ENCODE measurements at places on chromosomes 11 and 22.
A peak's percentile ranks its signal among the peaks of the same experiment; 100 is the strongest.

DNA sequence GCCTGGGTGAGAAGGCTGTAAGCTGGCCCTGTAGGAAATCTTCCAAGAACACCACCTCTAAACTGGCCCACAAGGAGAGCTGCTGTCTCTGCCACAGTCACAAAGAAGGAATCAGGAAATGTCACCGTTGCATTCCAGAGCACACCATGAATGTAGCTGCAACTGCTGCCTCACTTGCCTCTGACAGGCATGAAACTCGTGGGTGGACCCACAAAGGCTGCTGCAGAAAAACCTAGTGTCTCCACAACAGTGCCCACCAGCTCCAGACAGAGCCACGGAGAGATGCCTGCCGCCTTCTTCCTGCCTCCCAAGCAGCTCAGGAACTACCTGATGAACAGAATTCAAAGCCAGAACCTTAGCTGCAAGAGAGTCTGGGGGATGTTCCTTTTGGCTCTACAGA, 10.5 kb downstream of the DNAJB13 start:
- DNase-seq = no peak

DNA sequence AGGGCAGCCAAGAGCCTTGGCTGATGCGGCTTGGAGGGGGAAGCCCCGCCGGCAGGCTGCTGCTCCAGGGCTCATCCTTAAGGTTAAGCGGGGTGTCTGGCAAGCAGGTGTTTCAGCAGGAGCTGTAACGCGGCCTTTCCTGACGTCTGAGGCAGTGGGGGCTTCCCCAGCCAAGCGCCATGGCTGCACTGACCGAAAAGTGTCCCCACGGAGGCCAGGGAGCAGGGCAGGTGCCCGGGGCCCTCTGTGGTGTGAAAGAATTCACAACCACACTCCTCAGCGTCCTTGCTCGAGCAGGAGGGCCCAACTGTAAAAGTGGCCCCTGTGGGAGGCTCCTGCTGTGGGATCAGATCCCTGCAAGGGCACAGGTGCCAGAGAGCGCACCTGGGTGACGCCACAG, 79.2 kb downstream of the DHCR7 start:
- DNase-seq = no peak

DNA sequence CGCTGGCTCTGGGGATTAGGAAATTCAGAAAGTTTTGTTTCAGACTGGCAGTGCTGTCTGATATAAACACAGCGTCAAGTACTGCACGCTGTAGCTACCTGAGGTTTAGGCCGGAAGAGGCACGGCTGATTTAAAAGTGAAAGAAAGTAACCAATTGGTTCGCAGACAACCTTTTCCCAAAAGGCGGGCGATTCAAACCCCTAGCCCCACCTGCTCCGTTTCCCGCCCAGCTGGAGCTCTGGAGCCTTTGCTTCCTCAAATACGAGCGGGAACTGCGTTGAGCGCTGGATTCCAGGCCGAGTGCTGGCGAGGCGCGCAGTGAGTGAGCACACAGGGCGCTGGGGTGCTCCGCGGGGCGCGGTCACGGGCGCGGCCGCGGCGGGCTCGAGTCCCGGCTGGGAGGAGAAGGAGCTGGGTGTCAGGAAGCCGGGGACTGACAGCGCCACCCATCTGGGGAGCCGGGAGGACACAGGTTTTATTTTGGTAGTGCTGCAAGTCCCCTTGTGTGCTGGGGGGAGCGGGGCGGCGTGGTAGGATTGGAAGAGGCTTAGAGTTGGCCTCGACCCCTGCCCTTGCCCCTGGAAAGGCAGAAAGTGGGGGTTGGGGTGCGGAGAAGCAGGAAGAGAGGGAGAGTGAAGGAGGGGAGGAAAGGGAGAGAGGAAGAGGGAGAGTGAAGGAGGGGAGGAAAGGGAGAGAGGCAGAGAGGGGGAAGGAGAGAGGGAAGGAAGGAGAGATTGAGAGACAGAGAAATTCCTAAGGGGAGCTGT, 2.1 kb downstream of the FAM111A start:
- DNase-seq = peak; percentile 75

GRCh38 chr22:45548991-45549761, 46.5 kb downstream of the FBLN1 start:
- DNase-seq = no peak

GRCh38 chr11:129825380-129825779, 9.7 kb downstream of the TMEM45B start:
- no peak for DNase-seq

DNA sequence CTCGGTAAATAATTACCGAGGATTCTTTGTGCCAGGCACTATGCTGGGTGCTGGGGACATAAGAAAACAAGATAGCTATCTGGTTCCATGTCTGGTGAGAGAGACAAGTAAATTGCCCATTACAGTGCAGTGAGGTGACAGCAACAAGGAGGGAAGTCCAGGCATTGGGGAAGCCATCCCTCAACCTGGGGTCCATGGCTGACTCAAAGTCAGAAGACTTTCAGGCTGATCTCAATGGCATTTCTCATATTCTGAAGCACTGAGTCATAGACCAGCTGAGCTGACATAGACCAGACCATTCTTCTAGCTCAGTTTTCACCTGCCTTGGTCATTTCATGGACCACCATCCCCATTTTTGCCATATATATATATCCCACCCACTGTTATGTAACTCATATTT, 158.8 kb downstream of the TTC17 start:
- DNase-seq = no peak

GRCh38 chr22:31637447-31637890, 24.5 kb downstream of the PISD start:
- DNase-seq = no peak

DNA sequence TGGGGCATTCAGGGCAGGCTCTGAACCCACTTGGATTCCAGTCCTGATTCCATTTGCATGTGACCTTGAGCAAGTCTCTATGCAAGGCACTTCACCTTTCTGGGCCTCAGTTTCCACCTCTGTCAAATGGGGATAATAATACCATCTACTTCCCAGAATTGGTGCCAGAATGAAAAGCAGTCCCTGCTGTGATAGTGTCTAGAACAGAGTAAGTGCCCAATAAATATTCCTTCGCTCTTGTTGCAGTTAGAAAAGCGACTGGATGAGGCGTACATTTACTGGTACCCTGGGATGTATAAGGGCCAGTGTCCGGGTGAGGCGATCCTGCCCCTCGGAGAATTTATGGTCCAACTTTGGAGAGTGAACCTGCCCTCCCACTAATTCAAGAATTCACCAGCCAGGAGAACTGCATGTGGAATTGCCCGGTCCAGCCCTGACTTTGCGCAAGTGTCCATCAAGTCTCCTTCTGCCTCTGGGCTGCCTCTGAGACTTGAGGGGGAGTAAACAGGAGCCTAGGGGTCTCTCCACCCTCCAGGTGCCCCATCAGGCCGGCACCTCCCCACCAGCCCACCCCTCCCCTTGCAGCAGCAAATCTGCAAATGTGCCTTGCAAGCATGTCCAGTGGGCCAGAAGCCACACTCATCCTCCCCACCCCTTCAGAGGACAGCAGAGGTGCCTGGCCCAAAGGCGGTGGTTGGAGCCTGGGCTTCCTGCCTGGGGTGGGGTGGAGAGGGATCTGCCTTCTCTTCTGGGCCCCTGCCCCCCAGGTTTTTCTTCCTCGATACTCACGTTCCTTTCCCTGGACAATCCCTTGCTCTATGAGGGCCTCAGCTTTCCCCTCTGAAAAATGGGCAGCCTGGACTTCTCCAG, 30.9 kb upstream of the SLC35C1 start:
- DNase-seq = no peak

- DNase-seq = no peak
Measured at GRCh38 chr22:23557036-23557435, 23.1 kb downstream of the IGLL1 start.

- DNase-seq = no peak
Measured at GRCh38 chr11:70540196-70540595, 141.9 kb downstream of the CTTN start.

- DNase-seq = no peak
Measured at GRCh38 chr11:2975594-2975993, 16.5 kb downstream of the NAP1L4 start.

- DNase-seq = no peak
Measured at GRCh38 chr22:22604326-22605073, 39.9 kb upstream of the GGTLC2 start.

DNA sequence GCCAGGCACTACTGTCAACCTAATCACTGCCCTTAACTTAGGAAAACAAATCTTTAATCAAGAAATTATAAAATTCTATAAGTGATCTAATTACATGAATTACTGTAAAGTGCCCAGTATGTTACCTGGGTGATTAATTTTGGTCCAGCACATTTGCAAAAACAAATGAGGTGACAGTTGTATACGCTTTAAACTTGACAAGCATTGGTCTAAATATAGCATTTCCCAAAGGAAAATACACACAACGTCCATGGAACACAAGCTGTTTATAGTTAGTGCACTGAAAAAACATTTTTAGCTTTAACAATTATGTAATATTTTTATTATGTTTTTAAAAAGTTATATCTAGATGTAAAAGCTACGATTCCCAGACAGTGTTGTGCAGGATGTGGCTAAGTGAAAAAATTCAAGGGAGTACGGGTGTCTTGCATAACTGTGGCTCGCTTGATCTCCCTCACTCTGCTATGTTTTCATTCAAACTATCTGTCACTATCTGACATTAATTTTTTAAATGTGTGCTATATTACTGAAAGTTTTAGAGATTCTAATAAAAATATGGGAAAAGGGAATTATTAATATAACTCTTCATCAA, 38.8 kb downstream of the PGR start:
- DNase-seq = no peak

DNA sequence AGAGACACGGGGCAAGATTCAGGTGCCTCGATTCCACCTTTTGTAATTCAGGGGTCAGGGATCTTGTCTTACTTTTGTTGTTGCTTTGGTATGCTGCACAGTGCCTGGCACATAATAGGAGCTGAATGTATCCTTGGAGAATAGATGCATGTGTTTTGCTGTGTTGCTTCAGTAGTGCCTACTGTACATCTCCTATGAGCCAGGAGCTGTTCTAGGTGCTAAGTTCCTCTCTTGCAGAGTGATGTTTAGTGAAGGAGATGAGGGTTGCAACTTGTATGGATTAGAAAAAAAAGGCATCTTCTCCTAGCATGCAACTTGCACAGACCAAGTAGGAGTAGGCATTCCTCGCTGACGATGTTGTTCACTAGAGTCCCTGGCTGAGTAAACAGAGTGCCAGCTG, 555.4 kb downstream of the NTM start:
- no peak for DNase-seq

- DNase-seq = no peak
Measured at GRCh38 chr11:64095273-64095817, 59.6 kb downstream of the FLRT1 start.

DNA sequence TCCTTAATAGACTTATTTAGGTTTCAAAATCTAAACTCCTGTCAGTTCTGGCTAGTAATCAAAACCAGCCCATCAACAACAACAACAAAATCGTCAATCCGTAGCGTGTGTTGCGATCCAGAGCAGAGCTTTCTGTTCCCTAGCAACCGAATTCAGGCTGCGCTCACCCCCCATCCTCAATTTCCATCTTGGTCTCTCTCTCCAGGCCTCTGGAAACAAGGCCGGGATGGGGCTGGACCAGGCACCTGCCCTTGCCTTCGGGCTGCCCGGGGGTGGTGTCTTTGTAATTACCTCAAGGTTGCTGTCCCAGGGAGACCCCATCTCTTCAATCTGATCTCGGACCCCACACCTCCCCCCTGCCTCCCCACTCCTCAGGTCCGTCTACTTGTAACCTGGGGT, 1341.5 kb downstream of the BRD1 start:
- no peak for DNase-seq

GRCh38 chr22:27930331-27931060, 11.4 kb upstream of the PITPNB start:
- DNase-seq = peak; percentile 27

- no peak for DNase-seq
Measured at GRCh38 chr11:132988411-132988810, 543.9 kb downstream of the OPCML start.

GRCh38 chr11:121254756-121255155, 37.8 kb upstream of the SC5D start:
- DNase-seq = no peak

- no peak for DNase-seq
Measured at GRCh38 chr22:21009638-21010425, 5.1 kb upstream of the P2RX6 start.

DNA sequence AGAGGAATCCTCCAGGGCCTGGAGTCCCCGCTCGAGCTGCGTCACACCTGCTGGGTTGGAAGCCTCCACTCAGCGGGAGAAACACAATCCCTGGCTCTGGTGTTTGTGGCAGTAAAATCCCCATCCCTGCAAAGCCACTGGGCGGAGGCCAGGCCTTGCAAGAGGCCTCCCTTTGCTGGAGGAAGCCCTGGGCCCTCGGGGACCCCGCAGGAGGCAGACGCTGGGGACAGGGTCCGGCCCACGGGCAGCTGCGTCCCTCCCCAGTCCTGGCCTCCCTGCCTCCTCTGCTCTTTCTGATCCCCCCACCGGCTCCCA, 194.7 kb downstream of the BRD1 start:
- no peak for DNase-seq
